ENCODE measurements at places on chromosomes 7 and 10.

GRCh38 chr10:47456794-47457527, 27.0 kb downstream of the ANXA8 start:
- DNase-seq = no peak

DNA sequence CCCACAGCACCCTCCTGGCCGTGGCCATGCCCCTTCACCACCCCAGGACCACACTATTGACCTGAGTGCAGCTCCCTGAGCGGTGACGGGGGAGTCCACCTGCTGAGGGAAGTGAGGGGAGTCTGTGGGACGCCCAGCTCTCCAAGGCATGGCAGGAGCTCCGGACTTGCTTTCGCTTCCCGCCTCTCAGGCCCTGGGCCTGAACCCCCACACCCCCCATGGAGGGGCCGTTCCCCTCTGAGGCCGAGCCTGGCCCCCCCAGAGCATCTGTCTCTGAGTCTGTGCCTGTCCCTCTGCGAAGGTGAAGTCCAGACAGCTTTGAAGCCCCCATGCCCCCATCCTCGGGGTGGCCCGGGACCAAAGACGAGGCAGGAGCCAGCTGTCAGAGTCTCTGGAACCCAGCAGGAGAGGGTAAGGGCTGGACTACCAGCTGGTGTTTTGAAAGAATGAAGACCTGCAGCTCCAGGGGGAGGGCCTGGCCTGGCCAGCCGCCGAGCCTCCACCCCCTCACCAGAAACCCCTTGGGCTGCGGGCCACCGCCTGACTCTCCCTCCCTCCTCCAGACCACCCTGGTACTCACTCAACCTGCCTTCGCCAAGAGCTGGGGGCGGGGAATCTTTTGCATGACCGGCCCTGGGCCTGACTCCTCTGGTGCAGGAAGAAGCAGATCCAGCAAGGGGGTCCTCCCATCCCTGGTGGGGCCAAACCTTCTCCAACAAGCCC, 114.0 kb downstream of the PDGFA start:
- no peak for DNase-seq

DNA sequence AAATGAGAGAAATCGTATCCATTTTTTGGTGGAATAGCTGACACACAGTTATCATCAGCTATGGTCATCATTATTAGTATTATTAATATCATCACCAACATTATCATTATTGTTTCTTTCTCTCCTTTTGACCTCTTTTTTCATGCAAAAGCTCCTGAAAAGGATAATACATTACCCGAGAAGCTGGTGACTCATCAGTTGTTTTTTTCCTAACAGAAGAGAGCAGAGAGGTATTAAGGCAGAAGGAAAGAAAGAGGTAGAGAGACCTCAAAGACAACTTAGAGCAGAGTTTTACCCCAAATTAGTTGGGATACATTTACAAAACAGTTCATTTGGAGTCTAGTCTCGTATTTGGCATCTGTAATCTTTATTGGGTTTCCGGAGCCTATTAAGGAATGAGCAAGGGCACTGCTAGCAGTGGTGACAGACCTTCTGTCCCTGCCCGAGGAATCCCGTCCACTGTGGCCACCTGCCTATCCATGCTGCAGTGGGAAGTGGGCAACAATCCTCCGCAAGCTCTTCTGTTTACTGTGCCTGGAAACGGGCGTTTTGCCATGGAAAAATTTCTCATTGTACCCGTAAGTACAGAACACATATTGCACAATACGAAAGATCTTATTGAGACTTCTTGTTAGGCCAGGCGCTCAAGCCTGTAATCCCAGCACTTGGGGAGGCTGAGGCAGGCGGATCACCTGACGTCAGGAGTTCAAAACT, 170.0 kb upstream of the MKLN1 start:
- DNase-seq = no peak

DNA sequence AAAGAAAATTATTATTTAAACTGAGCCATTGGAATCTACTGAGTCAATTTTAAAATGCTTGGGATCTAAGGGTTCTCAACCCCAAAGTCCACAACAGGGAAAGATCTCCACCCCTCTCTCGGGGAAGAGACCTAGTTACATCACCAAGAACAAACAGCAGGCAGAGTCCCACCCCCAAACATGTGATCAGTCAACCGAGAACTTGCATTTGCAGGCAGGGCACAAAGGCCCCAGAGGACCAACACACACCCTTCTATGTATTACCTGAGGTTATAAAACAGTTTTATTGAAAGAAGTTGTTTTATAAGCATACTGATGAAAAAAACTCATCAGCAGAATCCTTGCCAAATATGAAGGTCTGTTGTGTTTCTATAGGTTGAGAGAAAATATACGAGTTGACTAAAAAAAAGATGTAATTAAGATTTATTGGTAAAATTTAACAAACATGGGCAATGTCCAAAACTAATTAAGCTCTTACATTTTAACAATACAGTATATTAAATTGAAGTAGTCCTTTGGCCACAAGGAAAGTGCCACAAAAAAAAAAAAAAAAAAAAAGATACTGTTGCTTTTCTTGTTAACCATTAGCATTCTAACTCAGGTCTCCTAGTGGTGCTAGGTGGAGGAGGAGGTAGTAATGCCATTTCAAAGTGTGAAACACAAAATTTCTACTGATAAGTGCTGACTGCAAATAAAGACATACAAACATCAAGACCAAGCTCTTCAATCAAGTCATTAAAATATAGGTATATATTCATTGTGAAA, 975 bp upstream of the USP54 start:
- peak; percentile 40 for DNase-seq

- no peak for DNase-seq
Observed at GRCh38 chr10:49281461-49281860, 17.5 kb upstream of the C10orf71 start.

GRCh38 chr10:120940299-120940900, 89.2 kb downstream of the WDR11 start:
- no peak for DNase-seq

DNA sequence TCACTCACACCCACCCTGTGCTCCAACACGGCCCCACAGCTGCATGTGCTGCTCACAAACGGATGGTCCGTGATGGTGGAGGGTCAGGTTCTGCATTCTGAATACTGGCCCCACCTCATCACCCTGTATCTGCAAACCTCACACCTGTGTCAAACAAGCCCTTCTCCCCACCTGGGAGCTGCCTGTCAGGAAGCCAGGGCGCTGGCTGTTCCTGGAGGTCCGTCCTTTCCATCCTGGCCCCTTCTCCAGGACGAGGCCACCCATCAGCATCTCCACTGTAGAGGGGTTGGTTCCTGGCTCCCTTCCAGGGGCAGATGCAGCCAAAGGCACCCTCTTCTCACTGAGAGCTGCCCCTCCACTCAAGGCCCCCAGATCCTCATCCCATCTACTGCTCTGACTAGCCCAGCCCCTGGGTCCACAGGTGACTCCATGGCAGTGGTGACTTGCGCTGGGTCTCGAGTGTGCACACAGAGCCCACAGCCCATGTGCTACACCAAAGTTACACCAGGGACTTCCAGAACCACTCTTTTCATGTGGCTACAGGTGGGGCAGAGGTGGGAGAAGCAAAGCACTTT, 229.4 kb downstream of the TNS3 start:
- no peak for DNase-seq

GRCh38 chr10:47261121-47261520, 38.9 kb upstream of the GDF10 start:
- peak; percentile 40 for DNase-seq

DNA sequence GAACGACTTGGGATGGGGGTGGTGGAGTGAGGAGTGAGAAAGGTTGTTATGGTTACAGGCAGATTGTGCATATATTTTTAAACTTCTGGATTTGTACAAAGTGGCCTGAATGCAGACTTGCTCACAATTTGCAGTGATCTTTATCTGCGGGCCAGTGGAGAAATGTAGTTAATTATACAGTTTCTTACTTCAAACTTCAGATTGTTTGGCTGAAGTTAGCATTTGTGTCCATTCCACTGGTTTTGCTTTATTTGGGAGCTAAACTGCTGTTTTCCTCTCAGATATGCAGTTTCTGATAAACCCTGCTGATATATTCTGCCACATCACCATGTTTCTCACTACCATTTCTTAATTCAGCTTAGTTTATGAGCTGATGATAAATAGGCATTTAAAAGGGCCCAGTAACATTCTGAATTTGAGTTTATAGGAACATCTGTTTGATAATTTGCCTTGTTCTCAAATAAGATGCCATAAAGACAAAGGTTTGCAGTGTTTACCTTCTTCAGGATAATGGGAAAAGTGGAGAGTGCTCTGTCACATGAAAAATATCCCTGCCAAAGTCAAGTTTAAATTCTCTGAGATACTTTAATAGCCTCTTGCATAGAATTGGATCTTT, 170.1 kb downstream of the ST7 start:
- DNase-seq = no peak

DNA sequence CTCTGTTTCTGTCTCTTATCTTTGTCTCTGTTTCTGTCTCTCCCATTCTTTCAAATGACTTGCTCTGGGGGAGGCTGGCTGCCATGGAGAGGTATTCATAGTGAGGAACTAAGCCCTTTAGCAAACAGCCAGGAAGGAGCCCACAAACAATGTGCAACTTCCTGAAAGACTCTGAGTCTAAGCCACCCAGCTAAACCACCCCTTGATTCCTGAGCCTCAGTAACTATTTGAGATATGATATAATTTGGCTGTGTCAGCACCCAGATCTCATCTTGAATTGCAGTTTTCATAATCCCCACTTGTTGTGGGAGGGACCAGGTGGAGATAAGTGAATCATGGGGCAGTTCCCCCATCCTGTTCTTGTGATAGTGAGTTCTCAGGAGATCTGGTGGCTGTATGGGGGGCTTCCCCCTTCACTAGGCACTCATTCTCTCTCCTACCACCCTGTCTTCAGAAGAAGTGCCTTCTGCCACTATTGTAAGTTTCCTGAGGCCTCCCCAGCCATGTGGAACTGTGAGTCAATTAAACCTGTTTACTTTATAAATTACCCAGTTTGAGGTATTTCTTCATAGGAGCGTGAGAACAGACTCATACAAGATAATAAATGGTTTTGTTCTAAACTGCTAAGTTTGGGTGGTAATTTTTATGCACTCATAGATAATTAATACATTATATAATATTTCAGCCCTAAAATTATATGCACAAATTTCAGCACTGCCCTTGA, 121.2 kb upstream of the FOXP2 start:
- no peak for DNase-seq

GRCh38 chr10:131700506-131700905, 200.3 kb upstream of the PPP2R2D start:
- DNase-seq = no peak

- no peak for DNase-seq
Observed at GRCh38 chr7:6618621-6619020, 3.2 kb downstream of the ZNF853 start.

GRCh38 chr7:55483046-55483445, 89.3 kb downstream of the VOPP1 start:
- DNase-seq = no peak

DNA sequence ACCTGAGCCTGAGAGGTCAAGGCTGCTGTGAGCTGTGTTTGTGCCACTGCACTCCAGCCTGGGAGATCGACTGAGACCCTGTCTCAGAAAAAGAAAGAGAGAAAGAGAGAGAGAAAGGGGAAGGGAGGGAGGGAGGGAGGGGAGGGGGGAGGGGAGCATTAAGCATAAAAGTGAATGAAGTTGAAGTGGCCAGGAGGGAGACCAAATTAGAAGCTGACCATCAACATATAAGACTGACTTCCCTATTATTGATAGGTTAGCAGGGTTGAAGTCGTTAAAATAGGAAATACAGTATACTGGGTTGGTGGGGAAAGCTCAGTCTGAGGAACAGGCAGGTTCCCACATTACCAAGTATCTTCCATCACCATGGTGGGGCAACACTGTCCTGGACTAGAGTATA, 117.1 kb upstream of the MKLN1 start:
- DNase-seq = no peak

- no peak for DNase-seq
Observed at GRCh38 chr7:44539669-44540506, 1.2 kb downstream of the NPC1L1 start.

GRCh38 chr10:67119651-67120050, 193.8 kb downstream of the LRRTM3 start:
- no peak for DNase-seq

DNA sequence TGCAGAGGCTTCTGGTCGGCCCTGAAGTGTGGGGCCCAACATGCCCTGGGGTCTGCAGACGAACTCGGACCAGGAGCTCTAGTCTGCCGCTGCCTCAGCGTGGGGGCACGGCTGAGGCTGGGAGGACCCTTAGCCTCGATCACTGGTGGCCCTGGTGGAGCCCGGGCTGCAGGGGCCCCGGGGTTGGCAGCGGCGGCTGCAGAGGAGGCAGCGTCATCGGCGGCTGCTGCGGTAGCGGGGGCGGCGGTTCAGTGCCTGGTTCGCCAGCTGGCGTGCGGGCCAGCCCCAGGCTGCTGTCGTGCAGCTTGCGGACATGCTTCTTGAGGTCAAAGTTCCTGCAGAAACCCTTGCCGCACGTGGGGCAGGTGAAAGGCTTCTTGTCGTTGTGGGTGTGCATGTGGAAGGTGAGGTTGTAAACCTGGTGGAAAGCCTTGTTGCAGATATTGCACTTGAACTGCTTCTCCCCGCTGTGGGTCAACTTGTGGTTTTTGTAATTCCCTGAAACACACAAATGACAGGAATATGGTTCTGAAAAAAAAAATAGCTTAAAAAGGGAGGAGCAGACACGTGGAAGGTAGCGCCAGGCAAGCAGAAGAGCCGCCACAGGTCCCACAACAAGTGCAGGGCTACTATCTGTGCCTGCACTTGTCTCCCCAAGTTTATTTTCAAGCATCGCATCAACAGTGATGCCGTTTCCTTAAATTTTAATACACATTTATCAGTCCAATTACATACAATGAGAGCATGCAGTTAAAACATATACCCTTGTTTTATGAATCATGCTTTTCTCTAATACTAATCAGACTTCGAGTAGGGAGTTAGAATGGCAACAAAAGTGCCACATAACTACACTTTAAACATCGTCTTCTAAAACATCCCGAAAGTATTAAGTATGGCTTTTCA, 2.4 kb downstream of the FEZF1 start:
- no peak for DNase-seq

- peak; percentile 66 for DNase-seq
Observed at GRCh38 chr7:1103009-1103788, 15.3 kb downstream of the GPER1 start.

GRCh38 chr10:30178356-30178964, 119.1 kb upstream of the JCAD start:
- no peak for DNase-seq

GRCh38 chr7:129315960-129316359, 91.1 kb downstream of the AHCYL2 start:
- no peak for DNase-seq

GRCh38 chr7:54981913-54982312, 36.9 kb upstream of the EGFR start:
- DNase-seq = no peak

GRCh38 chr7:116511552-116512519, 12.3 kb downstream of the CAV2 start:
- no peak for DNase-seq

Data from GM19239 (cell line).